ENCODE measurements at places on chromosomes 7 and 10.

- no peak for DNase-seq
These were observed 38.9 kb upstream of the YAE1 start for GRCh38 chr7:39527296-39527695.

DNA sequence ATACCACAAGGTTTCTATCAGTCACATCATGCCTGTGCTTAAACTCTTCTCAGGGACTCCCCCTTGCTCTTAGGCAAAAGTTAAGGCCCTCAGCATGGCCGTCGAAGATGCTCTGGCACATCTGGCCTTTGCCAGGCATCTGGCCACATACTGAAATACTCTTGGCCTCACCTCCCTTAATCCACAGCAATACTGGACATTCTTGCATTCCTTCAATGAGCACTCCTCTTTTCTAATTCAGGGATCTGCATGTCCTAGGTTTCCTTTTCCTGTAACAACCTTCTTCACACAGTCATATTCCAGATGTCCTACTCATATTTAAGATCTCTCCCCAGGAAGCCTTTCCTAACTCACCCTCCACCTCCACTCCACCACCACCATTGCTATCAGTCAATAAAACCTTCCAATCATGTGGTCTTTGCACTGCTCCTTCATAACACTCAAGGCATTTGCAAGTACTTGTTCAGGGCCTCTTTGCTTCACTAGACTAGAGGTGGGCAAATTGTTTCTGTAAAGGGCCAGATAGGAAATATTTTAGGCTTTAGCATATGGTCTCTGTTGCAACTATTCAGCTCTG lies 216.6 kb downstream of the KCNMA1 start:
- no peak for DNase-seq

- DNase-seq = no peak
These were observed 20.2 kb upstream of the AMZ1 start for GRCh38 chr7:2667843-2668242.

DNA sequence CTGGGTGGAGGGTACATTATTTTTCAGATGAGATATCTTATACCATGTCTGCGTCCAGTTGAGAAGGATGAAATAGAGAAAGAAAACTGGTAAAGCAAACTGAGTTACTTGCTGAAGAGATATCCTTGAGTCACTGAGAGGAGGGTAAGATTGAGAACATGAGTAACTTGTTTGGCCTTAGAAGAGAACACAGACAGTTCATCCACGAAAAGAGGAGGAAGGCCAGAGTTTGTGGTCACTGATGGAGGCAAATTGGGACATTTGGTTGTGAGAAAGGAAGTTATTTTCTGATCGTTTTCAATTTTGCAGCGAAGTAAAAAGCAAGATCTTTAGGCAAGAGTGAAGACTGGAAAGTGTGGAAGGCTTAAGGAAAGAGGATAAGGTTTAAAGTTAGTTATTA lies 15.6 kb downstream of the MBL2 start:
- DNase-seq = no peak

DNA sequence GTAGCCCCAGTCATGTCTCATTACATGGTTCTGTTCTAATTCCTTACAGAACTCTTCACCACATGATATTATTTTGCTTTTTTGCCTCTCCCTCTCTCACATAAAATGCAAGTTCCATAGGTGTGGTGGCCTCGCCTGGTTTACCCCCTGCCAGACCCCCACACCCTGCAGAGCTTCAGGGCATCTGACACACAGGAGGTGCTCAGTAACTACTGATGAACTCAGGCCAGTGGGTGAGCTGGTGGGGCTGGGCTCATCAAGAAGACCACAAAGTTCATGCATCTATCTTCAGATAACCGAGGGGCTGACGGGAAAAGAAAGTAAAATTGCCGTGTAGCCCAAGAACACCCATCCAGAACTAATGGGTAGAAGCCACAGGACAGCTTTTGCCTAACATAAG lies 253.1 kb downstream of the GRID1 start:
- DNase-seq = no peak

- DNase-seq = no peak
These were observed 4.7 kb downstream of the MUC12 start for GRCh38 chr7:100974021-100974420.

- no peak for DNase-seq
These were observed 196.3 kb downstream of the SNX10 start for GRCh38 chr7:26487780-26488515.

GRCh38 chr10:114714281-114714741 lies 56.2 kb upstream of the ABLIM1 start:
- no peak for DNase-seq

- DNase-seq = no peak
These were observed 47.1 kb upstream of the DYNC1I1 start for GRCh38 chr7:95725205-95725604.

- DNase-seq = no peak
These were observed 7.7 kb downstream of the CCM2 start for GRCh38 chr7:45007571-45008328.

Data from stimulated activated CD4-positive, alpha-beta T cell treated with anti-CD3 and anti-CD28 coated beads, Interleukin-2, amount 100 ng/mL, for 24 hours (primary cell).